Activated CD4-positive, alpha-beta T cell treated with anti-CD3 and anti-CD28 coated beads, Interleukin-2, amount 50 U/mL, for 16 hours (primary cell): ENCODE measurements at places on chromosomes 1 and 21.

- DNase-seq = no peak
These were observed 82.4 kb downstream of the CAMK2N1 start for GRCh38 chr1:20403423-20404145.

DNA sequence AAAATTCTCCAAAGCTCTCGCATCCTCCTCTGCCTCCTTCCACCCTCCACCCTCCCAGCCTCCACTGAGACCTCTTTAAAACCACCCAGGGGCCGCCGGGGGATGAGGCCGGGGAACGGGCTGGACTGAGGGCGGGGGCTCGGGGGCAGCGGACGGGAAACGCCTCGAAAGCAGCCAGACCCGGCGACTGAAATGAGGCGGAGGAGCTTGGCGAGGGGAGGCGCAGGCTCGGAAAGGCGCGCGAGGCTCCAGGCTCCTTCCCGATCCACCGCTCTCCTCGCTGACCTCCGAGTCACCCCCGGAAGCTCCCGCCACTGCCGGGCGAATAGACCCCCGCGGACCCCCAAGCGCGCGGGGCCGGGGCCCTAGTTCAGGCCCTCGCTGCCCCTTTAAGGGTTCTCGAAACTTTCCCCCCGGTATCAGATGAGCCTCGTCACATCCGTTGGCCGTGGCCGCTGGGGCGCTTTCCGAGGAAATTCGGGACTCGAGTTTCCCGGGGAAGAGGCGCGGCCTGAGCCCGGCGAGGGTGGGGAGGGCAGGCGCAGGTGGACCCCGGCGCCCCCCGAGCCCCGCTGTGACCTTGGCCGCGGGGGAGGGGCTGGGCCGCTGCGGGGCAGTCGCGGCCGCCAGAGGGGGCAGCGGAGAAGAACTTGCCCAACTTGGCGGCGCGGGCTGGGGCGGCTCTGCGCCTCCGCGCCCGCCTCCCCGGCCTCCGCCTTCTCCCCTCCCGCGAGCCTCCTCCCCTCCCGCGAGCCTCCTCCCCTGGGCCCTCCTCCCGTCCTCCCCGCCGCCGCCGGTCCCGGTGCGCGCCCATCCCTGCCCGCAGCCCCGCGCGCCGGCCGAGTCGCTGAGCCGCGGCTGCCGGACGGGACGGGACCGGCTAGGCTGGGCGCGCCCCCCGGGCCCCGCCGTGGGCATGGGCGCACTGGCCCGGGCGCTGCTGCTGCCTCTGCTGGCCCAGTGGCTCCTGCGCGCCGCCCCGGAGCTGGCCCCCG lies at the start of gene BACE2:
TSS of gene BACE2 (plus strand) at position 813 of the 995 bp plus-strand sequence. CDS start at position 917, 104 bp downstream.
- DNase-seq = peak; percentile 51

- DNase-seq = peak; percentile 12
These were observed 26.1 kb downstream of the ZP4 start for GRCh38 chr1:237864338-237865244.

GRCh38 chr21:39094087-39094780 lies 89.0 kb downstream of the PSMG1 start:
- DNase-seq = no peak

DNA sequence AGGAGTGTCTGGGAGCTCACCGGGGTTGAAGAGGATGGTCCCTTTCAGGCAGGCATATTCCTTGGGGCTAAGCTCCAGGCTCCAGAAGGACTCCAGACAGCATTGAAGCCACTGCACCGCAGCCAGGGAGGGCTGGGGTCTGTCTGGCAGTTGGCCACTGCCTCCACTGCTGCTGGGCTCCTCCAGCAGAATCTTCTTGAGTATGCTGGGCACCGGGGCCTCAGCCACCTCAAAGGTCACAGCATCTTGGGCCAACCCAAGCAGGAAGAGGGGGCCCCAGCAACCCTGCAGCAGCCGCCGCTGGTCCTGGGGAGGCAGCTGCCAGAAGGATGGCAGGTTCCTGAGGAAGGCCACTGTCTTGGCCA lies 404 bp downstream of the NR0B2 start:
- no peak for DNase-seq

- no peak for DNase-seq
These were observed 3.2 kb downstream of the EFHD2 start for GRCh38 chr1:15412843-15413242.

GRCh38 chr1:162283657-162284056 lies 93.0 kb downstream of the SPATA46 start:
- DNase-seq = no peak

GRCh38 chr1:95094923-95095322 lies 22.2 kb upstream of the ALG14 start:
- DNase-seq = no peak

- DNase-seq = no peak
These were observed 568.0 kb downstream of the PTPRU start for GRCh38 chr1:29804181-29804899.

DNA sequence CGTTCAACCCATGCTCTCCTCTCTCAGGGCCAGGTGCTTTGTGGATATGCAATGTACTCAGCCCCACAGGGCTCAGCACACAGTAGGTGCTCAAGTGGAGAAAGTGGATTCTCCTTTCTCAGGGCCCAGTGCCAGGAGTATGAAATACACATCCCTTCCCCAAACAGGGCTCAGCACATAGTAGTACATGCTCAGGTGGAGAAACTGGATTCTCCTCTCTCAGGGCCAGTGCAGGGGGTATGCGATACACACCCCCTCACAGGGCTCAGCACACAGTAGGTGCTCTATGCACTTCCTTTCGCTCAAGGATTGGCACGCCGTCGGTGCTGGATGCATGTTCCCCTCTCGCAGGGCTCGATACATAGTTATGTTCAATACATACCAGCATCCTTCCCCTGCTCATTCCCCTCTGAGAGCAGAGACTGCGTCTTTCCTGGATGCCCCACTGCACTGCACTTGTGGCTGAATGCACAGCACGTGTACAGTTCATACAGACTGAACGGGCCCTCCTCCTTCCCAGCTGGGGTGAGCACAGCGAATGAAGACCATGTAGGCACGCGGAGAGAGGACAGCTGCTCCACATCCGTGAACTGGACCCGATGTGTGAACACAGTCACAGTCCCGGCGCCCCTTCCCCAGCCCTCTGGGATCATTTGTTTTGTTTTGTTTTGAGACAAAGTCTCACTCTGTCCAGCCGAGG lies 16.6 kb upstream of the DISP3 start:
- no peak for DNase-seq

DNA sequence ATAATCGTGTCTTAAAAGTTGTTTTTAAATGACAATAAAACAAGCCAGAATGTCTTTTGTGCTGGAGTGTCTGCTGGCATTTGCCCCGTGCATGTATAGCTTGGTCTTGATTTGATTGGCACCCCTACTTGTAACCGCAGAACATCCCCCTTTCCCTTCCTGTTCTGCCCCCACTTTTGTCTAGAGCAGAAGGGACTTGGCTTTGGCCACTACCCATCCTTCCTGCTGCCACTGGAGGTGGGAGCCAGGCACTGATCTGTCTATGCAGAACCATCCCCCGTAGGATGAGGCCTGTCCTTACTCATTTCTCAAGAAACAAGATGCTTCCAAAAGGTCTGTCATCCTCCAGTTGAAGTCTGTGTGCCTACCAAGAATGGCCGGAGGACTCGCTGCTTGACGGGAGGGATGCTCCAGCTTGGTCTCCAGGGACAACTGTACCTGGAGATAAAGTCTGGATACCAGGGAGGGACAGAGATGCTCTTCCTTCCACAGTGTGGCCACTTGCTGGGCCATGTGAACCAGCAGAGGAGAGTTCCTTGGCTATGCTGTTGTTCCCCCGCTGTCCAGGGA lies 1.1 kb upstream of the SLC27A3 start:
- DNase-seq = no peak

GRCh38 chr1:239363930-239364329 lies 22.4 kb upstream of the CHRM3 start:
- no peak for DNase-seq

DNA sequence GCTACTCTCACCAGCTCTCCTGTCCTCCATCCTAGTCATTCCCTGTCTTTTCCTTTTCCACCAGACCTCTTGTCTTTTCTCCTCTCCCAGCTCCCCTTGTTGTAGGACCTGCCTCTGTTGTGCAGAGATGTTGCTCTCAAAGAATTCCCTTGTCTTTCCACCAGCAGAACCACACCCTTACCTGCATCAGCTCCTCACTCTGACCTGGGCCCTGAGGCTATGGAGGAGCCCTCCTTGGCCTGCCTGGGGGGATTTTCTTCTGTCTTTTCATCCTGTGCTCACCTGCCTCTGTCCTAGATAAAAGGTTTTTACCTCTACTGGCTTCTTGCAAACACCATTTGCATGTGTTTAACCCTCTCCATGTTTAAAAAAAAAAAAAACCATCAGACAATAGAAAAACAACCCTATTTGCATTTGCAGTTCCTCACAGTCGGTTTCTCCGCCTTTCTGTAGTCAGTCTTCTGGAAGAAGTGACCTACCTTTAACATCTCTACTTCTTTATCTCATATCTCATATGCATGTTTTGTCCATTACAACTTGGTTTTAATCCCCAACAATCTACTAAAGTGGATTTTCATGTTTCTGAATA lies 12.1 kb downstream of the FCRL5 start:
- no peak for DNase-seq

- no peak for DNase-seq
These were observed 189.0 kb downstream of the PLPP3 start for GRCh38 chr1:56390232-56390867.

DNA sequence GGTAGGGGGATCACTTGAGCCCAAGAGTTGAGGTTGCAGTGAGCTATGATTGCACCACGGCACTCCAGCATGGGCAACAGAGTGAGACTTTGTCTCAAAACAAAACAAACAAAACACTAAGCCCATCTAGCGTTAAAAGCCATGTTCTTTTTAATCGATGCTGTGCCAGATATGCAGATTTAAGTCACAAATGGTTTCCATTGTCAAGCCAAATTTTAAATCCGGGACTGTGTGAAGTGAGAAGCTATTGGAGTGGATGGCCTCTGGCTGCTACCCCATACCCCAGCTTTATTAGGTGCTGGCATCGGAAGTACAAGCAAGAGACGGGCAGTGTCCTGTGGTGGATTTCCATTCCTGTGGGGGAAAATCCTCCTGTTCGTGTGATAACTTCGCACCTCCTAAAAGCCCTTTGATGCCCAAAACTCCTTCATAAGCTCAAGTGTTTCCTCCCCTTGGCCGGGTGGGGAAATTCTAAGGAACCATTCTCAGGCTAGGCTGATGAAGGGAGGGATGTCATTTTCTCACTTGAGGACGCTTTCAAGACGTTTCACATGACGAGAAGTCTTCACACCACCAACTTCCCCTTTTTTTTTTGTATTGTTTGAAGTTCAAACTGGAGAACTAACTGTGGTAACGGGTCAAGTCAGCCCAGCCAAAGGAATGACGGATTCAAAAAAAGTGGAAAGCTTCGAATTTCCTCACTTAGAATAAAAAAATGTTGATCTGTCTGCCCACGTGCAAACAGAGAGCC lies 140.8 kb downstream of the KAZN start:
- no peak for DNase-seq
